Kidney glomerular epithelial cell (primary cell): ENCODE measurements at places on chromosomes 2 and 18.

- no peak for DNase-seq
These were observed 499.9 kb downstream of the SLC4A3 start for GRCh38 chr2:220127311-220127710.

DNA sequence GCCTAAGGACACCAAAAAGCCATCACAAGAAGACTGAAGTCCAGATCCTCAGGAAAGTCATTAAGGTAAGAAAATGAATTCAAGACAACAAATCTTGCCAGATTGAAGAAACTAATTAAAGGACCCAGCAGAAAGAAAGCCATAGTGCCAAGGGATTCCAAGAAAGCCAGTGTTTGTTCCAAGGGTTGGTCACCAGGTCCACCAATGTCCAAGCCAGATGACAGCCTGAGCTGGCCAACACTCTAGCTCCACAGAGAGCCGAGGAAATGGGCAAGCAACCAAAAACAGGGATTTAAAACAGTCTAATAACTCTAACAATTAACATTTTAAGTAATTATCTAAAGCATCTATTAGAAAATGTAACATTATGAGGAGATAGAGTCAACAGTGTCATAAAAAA is 49.2 kb downstream of the DNER start:
- no peak for DNase-seq

GRCh38 chr2:13414897-13415296 is 698.2 kb downstream of the TRIB2 start:
- no peak for DNase-seq

DNA sequence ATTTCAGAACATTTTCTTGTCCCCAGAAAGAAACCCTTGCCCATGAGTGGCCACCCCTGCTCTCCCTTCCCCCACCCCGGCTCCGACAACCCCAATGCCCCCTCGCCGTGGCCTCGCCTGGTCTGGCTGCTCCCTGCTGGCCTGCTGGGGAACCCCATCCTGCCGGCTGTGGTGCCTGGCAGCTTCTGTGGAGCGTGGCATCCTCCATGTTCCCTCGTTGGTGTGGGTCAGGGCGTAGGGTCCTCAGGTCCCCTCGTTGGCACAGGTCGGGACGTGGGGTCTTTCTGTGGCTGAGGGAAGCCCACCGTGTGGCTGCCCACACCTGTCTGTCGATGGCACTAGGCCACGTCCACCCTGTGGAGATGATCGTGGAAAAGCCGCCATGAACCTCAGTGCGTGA is 61.9 kb downstream of the NFATC1 start:
- no peak for DNase-seq

DNA sequence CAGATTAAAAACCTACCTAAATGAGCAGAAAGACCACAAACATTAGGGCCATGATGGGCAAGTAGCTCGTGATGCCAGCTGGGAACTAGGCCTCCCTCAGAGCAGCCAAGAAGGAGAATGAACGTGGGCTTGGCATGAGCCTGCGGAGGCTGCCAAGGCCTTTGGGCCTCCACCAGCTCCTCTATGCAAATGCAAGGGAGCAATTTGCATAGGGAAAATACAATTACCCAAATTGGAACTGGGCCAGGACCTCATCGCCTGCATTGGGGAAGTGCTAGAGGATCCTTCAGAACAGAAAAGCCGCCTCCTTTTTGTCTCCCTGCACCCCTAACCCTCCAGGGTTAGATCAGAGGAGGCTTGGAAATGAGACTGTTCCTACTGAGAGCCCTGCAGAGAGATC is 326.4 kb downstream of the SMAD2 start:
- no peak for DNase-seq

DNA sequence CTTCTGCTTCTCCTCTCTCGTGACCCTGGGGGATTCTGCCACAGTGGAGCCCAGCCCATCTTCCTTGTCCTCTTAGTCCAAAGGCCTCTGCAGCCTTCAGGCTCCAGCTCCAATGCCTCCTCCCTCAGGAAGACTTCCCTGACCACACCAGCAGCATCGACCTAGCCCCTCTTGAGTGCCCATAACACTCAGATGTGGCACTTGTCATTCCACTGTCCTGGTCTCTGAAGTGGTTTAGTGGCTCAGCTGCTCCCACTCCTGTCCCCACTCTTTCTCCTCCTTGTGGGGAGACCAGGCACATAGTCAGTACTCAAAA is 97.5 kb downstream of the STPG4 start:
- DNase-seq = no peak

DNA sequence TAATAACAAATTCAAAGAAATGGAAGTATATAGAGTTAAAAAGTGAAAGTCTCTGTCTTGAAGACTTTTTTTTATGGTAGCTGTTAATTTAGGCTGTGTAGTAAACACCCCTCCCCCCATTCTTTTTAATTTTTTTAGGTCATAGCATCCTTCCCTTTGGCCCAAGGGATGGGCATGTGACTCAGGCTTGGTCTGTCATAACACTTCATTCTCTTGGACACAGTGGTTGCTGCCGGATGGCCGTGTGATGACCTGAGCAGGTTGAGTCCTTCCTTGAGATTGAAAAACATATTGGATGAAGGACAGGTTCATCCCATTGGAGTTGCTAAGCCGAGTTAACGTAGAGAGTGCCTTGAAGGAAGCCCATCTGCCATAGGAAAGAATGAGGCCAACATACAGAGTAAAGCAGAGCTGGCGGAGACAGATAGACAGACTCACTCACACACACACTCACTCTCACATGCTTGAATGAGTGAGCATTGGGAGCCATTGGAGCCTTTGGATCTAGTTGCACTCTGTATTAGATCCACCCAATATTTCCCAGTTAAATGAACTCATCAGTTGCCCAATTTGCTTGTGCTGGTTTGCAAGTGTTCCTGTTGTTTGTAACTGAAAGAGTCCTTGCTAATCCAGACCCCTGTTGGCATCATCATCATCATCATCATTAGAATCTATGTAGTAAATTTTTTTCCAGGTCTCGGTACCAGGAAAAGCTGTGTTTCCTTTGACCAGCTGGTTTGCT is 14.7 kb downstream of the NCOA1 start:
- no peak for DNase-seq

DNA sequence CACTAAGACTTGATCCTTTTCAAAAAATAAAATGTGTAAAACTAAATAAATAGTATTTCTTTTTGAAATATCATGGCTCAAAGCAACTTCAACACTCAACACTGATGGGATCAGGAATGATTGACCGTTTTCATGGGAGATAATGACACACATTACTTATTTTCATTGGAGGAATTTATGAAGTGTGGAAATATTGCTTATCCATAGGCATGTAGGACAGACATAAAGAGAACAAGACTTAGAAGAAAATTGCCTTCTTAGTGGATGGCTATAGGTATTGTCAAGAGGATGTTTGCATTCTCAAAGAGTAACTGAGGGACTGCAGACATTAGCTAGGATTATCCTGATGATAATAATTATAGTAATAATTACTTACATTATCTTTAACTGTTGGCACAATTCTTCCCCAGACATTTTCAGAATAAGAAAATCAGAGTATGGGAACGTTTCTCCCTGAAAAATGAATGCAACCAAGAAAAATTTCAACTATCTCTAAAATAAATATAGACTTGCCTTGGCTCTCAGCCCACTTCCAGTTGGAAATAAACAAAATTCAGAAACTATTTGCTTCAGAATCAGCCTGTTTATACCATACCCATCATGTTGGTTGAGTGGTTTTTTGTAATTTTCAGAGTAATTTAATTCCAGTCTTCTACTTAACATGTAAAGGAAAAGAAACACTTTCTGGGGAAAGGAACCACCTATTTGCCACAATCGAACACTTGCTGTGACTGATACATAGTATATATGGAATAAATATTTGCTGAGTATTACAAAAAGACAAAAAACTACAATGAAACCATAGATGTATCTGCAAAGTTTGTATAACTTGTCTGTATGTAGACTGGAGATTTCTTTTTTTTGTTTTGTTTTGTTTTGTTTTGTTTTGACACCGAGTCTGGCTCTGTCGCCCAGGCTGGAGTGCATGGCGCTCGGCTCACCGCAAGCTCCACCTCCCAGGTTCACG is 165.7 kb downstream of the TMX3 start:
- DNase-seq = no peak

- no peak for DNase-seq
These were observed 40.6 kb upstream of the GCFC2 start for GRCh38 chr2:75751360-75751759.

DNA sequence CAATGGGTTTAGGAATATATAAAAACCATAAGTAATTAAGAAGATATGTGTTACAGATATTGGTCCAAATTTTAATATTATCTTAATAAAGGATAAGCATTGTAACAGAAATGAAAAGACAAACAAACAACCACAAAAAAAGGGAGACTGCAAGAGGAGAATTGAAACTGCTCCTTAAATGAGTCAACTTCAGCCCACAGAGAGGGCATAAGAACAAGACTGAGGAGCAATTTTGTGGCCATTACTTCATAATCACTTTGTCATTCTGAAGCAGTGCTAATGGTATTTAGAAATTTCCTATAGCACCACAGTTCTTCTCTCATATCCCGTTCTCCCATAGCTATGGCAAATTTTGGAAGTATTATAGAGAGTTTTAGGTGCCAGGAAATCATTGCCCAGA is 193.2 kb upstream of the HNMT start:
- no peak for DNase-seq

- DNase-seq = no peak
These were observed 154.0 kb downstream of the ANTXR1 start for GRCh38 chr2:69166812-69167468.

DNA sequence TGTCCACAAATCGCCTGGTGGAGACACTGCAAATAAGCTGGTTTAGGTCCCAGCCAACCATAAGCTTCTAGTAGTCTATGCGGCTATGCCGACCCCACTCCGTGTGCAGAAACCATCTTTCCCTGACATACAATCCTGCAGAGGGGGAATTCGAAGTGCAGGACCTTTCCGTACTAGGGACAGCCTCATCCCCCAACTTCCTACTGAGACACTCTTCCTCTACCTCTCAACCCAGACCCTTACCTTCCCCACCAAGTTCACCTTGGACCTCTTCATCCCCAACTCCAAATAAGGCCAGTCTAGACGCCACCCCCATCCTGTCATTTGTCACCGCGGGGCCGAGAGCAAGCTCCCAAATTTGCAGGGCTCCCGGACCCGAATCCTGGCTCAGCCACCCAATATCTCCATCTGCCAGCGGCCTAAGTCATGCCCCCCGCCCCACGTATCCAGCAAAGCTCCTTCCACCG is 496 bp downstream of the SUCLG1 start:
- peak; percentile 3 for DNase-seq

DNA sequence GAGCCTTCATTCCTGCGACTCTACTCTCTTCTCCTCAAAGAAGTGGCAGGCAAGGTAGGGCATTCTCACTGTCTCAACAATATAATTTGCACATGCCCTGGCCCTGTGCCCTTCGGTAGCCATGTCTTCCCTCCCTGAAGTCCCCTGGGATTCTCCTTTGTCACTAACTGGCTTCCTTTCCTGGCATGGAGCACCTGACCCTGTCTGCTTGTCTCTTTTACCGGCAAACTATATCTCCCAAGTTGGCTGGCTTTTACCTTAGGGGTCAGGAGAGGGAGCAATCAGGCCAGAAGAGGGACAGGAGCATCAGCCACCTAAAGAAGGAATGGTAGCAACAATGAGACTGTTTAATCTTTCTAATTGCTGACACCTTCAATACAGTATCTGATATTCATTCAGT is 51.9 kb upstream of the RMDN2 start:
- DNase-seq = no peak

- DNase-seq = peak; percentile 39
These were observed 53.9 kb downstream of the PRKRA start for GRCh38 chr2:178397002-178397605.

DNA sequence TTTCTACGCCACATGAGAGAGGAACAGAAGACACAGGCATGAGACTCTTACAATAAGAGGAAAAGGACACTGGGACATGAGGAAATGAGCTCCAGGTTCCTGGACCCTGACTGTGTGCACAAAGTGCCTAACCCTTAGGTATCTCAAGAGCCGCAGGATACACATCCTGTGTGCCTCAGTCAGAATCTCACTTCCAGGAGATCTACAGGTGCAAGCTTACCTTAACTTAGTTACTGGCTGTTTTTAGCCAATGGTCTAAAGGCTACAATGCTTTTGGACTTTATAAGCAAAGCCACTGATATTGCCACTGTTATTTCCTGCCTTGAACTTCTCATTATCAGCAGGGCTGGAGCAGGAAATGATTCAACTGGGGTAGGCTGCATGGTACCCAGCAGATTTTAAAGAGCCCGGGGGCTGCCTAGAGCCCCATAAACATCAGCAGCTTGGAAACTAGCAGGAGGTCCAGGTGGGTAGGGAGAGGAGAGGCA is 254.4 kb downstream of the ZNF521 start:
- DNase-seq = no peak

GRCh38 chr2:168454737-168455644 is 1.1 kb upstream of the CERS6 start:
- no peak for DNase-seq

DNA sequence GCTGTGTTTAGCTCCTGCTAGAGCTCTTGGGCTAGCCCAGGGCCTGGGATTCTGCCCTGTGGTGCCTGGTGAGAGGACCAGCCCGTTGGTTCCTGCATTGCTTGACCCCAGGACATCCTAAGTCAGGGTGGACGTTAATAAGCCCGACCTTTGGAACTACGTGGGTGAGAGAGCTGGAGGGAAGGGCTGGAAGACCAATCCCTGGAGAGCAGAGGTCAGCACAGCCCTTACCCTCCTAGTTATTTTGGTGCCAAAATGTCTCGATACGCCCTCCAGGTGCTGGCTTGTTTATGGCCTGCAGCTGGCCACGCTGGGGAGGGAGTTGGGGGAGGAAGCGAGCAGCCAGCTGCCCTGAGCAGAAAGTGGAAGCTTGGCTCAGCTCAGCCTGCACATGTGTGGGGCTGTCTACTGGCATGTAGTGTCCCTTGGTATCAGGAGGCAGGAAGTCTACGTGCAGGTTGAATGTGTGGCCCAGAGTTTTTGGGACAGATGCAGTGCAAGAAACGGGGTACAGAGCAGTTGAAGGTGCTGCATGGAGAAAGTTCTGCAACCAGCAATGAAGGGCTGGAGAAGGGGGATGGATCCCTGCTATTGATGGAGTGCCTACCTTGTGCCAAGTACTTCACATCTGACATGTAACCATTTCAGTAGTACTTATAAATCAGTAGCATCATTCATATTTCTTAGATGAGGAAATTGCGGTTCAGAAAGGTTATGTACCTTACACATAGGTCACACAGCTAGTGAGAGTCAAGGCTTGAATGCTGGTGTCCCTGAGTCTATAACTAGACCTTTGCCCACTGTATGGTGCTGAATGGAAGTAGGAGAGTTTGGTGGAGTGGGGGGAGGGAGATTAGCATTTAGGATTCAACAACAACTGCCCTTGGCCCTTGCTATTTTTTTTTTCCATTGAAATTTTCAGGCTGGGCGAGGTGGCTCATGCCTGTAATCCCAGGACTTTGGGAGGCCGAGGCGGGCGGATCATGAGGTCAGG is 5.0 kb upstream of the DGKD start:
- DNase-seq = no peak

GRCh38 chr2:237025090-237025865 is 60.4 kb upstream of the COPS8 start:
- peak; percentile 41 for DNase-seq

DNA sequence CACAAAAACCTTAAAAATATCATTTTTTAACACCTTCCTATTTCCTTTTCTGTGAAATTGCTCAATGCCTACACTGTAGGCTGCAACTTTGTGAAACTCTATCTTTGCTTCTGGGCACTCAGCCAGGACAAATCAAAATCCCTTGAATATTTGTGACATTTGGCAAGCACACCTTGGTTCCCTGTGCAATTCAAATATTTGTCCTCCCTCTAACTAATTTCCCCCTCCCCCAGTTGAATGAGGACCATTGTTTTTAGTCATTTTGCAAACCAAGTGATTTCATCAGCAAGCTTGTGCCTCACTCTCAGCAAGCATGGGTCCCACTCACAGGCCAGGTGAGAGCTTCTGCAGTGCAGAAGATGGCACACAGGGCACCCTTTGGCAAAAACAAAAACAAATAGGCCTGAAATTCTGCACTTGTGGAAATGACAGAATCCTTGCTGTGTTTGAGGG is 541.5 kb downstream of the CNTNAP5 start:
- DNase-seq = no peak
